ENCODE measurements at places on chromosomes 6 and 20. TPM values are rescaled to one million over a fixed set of nuclear protein-coding genes. Genes with fewer than 3 reads are reported as not detected.

DNA sequence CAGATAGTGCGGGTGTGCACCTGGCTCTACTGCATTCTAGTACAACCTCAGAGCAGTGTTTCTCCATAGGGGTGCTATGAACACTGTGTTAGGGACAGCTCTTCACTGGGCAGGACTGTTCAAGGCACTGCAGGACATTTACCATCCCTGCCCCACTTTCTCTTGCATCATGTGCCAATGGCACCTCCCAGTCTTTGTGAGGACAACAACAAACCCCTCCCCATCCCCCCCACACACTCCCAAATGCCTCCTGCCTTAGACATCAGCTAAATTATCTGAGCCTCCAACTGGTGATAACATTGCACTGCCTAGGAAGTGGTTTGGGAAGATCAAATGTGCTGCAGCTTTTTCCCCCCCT lies 98.9 kb downstream of the FYN start:
- no peak for DNase-seq

- DNase-seq = peak; percentile 43
Observed at GRCh38 chr6:125314009-125314581, 12.3 kb upstream of the HDDC2 start.

DNA sequence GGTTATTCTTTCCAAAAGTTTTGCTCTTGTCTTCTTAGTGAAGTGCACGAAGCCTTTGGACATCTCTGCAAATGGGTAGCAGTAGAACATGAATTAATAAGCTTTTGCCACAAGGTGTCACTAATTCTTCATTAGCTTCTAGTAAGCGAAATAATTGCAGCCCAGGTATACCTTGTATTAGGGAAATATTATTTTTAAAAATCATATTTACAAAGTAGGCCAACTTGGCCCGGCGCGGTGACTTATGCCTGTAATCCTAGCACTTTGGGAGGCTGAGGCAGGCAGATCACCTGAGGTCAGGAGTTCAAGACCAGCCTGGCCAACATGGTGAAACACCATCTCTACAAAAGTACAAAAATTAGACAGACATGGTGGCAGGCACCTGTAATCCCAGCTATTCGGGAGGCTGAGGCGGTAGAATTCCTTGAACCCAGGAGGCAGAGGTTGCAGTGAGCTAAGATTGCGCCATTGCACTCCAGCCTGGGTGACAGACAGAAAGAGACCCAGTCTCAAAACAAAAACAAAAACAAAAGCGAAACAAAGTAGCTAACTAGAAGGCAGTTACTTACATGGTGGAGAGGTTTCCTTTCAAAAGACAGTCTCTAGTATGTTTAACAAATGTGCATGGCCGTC lies 8.8 kb upstream of the RSPH3 start:
- DNase-seq = no peak

The WASF1 gene
- total RNA-seq = 3.9 TPM

The L3MBTL3 gene
- 5.4 TPM for total RNA-seq

DNA sequence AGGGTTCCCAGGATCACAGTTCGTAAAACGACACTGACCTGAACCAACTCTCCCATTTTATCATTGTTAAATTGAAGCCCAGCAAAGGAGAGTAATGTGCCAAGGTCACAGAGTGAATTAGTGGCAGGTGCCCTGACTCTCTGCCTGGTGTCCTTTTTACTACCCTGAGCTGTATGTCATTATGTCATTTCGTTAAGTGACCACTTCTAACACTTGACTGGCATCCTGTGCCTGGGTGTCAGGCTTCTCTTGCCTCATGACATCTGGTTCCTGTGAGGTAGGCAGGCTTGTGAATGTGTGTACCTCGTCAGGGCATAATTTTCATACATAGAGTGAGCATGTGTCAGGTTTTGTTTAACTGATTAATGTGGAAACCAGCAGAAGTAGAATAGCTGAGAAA lies 48.6 kb downstream of the RALY start:
- DNase-seq = no peak

The SRSF12 gene
- total RNA-seq = 0.48 TPM

DNA sequence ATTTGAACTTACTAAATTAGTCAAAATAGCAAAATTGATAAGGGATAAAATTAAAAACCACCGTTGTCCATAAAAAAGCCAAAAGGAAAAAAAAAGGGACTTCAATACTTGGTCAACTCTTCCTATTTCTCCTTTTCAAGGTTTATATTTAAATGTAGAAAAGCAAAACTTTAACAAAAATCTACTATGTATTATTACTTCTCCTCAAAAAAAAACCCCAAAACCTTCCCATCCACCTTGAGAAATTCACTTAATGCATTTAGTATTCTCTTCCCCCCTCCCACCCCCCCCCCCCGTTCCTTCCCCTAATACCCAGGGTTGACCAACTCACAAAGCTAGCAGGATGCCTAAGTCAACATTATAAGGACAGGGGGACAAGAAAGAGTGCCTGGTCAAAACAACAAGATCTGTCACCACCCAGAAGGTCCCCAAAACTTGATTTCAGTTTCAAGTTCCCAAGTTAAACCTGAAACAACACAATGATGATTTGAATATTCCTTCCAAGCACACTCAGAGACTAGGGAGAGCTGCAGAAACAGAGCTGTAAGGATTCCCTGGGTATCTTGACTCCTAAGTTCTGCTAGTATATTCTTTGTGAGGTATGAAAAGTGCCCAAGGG lies 14.6 kb downstream of the GMDS start:
- DNase-seq = no peak

The LRRN4 gene
- not detected for total RNA-seq

The PTCRA gene
- not detected for total RNA-seq

DNA sequence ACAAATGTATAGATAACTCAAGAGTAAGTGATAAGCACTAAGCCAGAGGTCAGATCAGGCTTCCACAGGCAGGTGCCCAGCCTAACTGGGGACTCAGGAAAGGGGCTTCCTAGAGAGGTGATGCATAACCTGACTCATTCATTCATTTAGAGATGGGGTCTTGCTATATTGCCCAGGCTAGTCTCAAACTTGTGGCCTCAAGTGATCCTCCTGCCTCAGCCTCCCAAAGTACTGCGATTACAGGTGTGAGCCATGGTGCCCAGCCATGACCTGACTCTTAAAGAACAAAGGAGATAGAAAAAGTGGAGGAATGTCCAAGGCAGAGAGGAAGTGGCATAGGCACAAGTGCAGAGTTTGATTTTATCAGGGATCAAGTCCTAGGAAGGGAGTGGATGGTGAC lies 41.9 kb downstream of the GJA10 start:
- DNase-seq = no peak

GRCh38 chr6:15458021-15458459 lies 204.8 kb downstream of the DTNBP1 start:
- no peak for DNase-seq

DNA sequence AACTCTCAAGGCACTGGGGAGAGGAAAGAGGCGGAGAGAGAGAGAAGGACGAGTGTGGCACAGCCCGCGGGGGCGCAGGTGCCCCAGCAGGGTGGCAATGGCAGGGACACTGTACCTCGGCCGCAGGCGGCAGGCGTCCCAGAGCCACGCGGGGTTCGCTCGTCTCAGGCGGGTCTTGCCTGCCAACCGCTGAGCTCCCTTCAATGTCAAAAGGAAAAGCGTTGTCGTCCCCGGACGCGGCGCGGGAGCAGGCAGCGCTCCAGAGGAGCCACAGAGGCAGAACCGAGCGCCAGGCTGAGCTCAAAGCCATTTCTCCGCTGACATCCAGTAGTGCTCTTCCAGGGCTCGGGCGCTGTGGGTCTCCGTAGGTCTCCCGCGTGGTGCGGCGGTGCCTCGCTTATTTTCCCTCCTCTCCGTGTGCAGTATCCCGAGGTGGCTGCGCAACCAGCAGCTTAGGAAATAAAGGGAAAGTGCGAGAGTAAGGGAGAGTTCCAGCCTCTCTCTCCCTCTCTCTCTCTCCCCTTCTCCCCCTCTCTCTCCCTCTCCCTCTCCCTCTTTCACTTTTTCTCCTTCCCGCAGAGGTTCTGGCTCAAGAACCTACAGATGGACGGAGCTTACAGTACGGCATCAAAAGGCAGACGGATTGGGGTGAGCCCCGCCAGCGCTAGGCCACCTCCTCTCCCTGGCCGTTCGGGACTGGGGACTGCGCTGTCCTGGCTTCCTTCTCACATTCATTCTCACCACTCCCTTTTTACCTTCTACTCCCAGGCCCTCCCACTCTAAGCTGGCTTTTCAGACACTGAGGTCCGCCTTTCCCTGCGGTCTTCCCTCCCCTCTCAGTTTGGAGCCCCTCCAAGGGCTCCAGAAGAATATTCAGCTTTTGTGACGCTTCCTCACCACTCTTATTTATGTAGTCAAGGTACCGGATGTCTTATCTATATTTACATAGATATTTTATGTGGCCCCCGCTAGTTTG lies at the start of gene LAMA4:
LAMA4 (minus strand) TSS at position 727 of the 976 bp plus-strand sequence; CDS start at position 310, 417 bp downstream.
- no peak for DNase-seq

- DNase-seq = no peak
Observed at GRCh38 chr6:43921039-43921438, 151.0 kb downstream of the VEGFA start.

The SEL1L2 gene
- not detected for total RNA-seq

DNA sequence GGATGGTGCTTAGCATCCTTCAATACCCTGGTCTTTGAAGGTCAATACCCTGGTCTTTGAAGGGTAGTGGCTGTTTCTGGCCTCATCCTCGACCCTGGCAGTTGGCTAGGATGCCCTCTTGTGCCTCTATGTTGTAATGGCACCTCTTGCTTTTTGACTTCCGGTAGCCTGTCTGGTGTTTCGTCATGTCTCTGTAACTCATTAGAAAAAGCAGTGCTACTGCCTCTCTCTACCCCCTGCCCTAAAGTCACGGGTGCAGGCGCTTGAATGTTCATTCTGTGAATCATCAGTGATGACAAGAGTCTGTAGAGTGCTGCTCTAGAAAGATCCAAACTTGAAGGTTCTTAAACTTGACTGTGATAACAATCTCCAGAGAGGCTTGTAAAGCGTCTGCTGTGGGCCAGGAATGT lies 28.3 kb downstream of the RSPO4 start:
- DNase-seq = peak; percentile 23

The DEFB121 gene
- not detected for total RNA-seq

The WFDC2 gene
- 1.2 TPM for total RNA-seq

- no peak for DNase-seq
Observed at GRCh38 chr6:170283212-170284081, 7.4 kb downstream of the DLL1 start.

DNA sequence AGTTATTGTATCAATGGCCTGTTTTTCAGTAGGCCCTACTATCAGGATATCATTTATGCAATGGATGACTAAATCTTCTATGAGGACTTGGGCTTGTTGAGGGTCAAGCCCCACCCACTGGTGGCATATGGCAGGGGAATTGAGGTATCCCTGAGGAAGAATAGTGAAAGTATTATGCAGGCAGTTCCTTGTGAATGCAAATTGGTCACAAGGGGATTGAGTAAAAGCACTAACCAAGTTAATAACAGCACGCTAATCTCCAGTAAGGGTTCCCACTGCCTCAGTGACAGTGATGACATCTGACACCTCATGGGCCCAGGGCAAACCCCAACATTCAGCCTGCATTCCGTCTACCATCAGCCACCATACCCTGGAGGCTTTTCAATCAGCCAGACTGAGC lies 14.9 kb downstream of the BPIFA1 start:
- no peak for DNase-seq

The TP53INP2 gene
- 5.1 TPM for total RNA-seq

DNA sequence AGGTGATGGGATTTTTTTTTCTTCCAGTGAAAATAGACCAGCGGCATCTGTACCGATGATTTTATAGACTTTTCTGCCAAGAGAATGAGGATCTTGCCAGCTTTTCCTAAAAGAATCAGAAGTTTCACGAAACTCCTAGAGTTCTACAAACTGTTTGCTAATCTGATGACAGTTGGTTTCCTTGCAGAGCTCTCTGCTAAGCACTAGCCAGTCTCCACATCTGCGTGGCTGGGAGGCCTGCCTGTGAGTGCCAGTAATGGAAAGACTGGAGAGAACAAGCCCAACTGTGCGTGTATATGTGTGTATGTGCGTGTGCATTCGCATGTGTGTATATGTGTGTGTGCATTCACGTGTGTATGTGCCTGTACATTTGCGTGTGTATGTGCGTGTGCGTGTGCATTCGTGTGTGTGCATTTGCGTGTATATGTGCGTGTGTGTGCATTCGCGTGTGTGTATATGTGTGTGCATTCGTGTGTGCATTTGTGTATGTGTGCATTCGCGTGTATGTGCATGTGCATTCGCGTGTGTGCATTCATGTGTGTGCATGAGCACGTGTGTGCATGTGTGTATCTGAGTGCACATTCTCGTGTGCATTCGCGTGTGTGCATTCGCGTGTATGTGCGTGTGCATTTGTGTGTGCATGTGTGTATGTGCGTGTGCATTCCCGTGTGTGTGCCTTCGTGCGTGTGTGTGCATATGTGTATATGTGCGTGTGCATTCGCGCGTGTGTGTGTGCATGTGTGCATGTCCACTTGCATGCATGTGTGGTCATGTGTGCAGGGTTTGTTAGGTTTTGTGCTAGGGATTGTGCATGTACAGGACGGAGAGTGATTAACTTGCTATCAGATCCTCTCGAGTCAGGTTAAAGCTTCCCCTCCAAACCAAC lies 379.4 kb downstream of the TAF4 start:
- DNase-seq = no peak

DNA sequence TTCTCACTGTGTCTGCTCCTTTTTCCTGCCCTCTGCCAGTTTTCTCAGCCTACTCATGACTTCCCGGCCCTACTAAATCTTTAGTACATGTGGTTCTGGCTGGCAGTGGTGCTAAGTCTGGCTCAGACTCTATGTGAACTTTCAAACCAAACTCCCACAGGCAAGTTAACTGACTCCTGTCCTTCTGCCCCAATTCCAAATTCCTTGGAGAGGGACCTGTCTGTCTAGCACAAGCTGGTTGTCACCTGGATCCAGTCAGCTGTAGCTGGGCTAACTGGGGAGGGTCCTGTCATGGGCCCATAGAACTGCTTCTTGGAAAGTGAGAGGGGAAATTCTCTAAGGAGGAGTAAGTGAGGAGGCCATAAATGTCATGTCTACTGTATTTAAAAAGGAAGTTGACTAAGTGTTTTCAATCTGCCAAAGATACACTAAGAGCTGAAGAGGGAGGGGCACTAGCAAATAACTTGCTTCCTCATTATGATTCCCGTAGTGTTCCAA lies 240.1 kb downstream of the KCNQ5 start:
- no peak for DNase-seq

- DNase-seq = no peak
Observed at GRCh38 chr6:34412016-34412415, 13.9 kb downstream of the RPS10 start.

- DNase-seq = no peak
Observed at GRCh38 chr20:18635380-18635779, 47.5 kb downstream of the DTD1 start.

GRCh38 chr6:31293343-31293742 lies 21.5 kb upstream of the HLA-C start:
- no peak for DNase-seq

DNA sequence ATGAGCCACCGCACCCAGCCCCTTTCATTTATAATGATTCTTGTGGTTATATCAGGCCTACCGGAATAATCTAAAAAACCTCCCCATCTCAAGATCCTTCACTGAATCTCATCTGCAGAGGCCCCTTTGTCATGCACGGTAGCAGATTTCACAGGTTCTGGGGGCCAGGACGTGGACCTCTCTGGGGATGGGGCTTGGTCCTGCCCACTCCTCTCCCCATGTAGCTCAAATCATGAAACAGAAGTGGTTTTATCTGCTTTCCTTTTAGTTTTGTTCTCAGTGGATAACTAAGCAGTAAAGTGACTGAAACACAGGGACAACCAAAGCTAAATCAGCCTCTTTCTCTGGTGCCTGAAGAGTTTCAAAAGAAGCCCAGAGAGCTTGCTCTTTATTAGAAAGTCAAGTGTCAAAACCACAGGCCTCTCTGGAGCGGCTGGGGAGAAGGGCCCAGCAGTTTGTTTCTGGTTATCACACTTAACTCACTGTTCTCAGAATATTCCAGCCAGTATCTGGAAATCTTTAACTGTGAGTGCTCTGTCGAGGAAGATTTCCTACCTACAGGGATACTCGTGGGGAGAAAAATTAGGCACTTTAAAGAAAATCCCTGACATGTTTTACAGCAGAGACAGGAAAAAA lies 60.6 kb upstream of the FAM184A start:
- DNase-seq = no peak

The SLC25A27 gene
- 0.64 TPM for total RNA-seq
